Activated CD8-positive, alpha-beta memory T cell treated with anti-CD3 and anti-CD28 coated beads for 36 hours (primary cell): ENCODE measurements at places on chromosomes 13 and 19. TPM values are rescaled to one million over a fixed set of nuclear protein-coding genes. Genes with fewer than 3 reads are reported as not detected.

APOC4 gene
- total RNA-seq = not detected

AP1M2 gene
- total RNA-seq = not detected

ZNF763 gene
- 1.0 TPM for total RNA-seq

VSTM1 gene
- not detected for total RNA-seq

IGSF23 gene
- total RNA-seq = not detected

FREM2 gene
- not detected for total RNA-seq

NTF4 gene
- total RNA-seq = not detected

DCLK1 gene
- total RNA-seq = not detected

DOHH gene
- 21.4 TPM for total RNA-seq

ZNF665 gene
- 3.5 TPM for total RNA-seq

EXOC3L2 gene
- not detected for total RNA-seq
